ENCODE measurements at places on chromosomes 1 and 21. TPM values are rescaled to one million over a fixed set of nuclear protein-coding genes. Genes with fewer than 3 reads are reported as not detected.

- no peak for DNase-seq
These were observed 201.8 kb downstream of the DISC1 start for GRCh38 chr1:231828182-231828920.

GRCh38 chr1:192266645-192267044 is 50.1 kb upstream of the RGS21 start:
- no peak for DNase-seq

DNA sequence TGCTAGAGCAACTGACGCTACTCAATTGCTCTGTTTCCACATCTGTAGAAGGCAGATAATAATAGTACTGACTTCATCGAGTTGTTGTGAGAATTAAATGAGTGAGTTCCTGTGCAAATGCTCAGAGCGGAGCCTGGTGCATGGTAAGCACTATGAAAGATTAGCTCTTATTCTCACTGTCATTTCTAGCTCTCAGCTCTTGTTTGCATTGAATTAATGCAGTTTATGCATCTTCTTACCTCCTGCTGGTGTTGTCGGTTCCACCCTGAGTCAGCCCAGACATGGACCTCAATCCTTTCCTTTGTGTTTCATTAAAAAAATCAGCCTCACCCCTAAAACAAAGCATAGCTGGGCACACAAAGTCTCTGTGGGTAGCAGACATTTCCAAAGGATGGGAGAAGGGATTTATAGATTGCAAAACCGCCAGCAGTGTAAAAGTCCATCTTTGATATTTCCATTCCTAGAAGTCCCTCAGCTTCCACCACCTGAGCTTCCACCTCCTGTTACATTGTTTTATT is 254.4 kb upstream of the CSF3R start:
- no peak for DNase-seq

Gene THEM5
- not detected for total RNA-seq

DNA sequence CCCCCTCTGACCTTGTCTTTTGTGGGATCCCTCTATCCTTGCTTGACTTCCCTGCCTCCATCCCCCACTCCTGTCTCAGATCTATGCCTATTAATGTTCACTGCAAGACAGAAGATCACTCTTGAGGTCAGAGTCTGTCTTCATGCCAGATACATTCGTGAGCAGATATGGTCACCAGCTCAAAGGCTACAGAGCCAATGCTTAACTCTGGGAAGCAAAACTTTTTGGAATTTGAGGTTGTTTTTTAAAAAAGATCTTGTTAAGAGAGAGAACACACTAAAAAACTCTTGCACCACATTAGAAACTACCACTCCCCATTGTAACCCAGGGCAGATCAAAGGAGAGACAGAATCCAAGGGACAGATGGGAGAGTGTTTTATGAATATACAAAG is 17.1 kb upstream of the A3GALT2 start:
- DNase-seq, result no peak

- DNase-seq, result no peak
These were observed 23.1 kb downstream of the RHEX start for GRCh38 chr1:206075786-206076755.

Gene AMIGO1
- total RNA-seq, result 2.4 TPM

Gene HSD3B1
- total RNA-seq, result not detected

GRCh38 chr1:178451529-178451928 is 45.2 kb downstream of the CLEC20A start:
- DNase-seq, result no peak

- DNase-seq, result no peak
These were observed 323.8 kb downstream of the AMY1C start for GRCh38 chr1:104073463-104073902.

DNA sequence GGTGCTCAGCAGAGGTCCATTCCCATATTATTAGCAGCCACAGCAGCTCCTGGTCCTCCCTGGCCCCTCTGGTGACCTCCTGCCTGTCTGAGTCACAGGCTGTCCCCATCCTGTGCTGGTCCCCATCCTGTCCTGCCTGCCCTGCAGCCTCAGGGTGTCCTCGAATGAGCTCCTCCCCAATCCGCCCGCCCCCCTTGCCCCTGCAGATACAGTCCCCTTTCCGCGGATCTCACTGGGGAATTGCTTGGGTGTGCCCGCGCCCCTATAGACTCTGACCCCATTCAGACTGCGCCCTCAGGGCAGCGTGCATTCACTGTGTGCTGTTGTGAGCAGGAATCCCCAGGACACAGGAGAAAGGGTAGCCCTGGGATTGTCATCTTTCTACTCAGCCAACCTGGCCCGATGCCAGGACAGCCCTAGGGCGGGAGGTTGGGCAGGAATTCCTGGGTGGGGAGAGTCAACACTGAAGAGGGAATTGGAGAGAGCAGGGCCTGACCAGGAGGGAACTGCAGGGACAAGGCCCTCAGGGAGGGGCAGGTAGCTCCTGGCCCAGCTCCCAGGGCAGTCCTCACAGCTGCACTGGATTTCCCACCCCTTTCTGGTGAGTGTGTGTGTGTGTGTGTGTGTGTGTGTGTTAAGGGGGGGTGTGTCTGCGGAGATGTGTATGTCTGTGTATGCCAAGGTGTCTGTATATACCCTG is 1.1 kb upstream of the GUCA2A start:
- DNase-seq, result no peak

- no peak for DNase-seq
These were observed 16.5 kb upstream of the ETS2 start for GRCh38 chr21:38789275-38789674.

Gene PTPRF
- total RNA-seq, result 275 TPM

DNA sequence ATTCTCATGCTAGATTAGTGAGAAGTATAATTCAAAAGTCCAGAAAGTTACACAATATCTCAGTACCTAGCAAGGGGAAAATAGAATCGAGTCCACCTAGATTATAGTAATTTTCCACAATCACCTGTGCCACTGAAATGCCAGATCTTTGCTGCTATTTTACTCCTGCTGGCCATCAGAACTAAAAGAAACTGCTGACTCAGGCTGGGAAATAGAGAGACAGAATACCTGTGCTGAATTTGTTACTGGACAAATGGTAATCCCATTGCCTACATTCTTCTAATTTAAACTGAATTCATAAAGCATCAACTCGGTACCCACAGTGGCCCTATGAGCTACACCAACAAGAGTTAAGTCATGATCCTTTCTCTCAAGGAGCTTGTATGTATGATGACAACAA is 55.0 kb downstream of the USH2A start:
- no peak for DNase-seq

GRCh38 chr1:208141610-208142192 is 102.5 kb downstream of the PLXNA2 start:
- DNase-seq, result no peak

Gene B3GALT2
- total RNA-seq, result 0.05 TPM

GRCh38 chr1:22754106-22754768 is 43.6 kb downstream of the EPHB2 start:
- no peak for DNase-seq

DNA sequence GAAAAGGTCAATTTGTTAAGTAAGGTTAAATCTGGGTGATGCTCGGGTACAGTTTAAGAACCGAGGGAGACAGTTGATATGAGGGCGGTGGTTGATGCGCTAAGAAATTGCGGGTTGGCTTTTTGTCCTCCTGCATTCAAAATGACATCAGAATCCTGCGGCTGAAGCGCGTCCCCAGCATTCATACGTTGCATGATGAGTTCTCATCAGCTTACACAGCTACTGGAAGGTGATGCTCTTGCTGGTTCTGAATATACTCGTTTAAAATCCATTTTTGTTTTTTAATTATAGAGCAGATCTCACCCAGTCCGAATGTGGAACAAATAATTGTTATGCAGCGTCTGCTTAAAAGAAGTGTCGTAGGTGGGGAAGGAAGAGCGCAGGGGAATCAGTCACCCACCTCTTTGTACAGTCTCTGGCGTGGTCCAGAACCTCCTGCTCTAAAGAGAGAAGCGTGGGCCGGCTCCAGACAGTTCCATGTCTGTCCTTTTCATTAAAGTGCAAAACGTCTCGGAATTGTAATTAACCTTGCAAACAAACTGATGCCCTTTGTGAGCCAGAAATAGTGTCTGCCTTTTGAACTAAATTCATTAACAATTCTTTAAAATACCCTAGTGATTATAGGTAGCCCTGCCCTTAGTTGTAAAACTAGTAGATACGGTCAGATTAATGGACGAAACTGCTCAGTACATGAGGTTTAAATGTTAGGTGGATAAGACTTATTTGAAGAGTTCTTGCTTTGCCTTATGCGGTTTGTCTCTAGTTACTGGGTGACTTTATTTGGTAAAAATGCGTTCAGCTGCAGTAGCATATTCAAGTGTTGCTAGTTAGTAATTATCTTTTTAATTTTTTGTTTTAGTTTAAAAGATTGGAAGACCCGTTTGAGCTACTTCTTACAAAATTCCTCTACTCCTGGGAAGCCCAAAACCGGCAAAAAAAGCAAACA is 741 bp downstream of the RGS2 start:
- peak; percentile 17 for DNase-seq

Gene PLA2G4A
- total RNA-seq, result 1.3 TPM

DNA sequence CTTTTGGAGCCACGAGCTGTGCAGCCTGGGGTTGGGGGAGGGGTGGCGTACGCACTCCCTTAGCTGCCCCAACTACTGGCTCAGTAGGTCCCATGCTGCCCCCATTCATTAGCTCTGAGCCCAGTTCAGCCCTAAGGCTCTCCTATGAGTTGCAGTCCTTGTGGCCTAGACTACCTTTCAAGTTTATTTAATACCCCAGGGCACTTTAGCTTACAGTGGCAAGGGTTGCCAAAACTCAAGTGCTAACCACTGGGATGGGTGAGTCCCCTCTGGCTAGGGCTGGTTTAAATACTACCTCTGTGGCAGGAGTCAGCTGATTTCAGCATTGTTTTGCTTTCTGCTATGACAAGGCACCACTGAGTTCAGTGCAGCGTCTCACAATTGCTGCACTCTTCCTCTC is 118.2 kb downstream of the ODF2L start:
- DNase-seq, result no peak

Gene IVL
- total RNA-seq, result not detected
